ENCODE measurements at places on chromosomes 16 and 17.
A peak's percentile ranks its signal among the peaks of the same experiment; 100 is the strongest.

DNA sequence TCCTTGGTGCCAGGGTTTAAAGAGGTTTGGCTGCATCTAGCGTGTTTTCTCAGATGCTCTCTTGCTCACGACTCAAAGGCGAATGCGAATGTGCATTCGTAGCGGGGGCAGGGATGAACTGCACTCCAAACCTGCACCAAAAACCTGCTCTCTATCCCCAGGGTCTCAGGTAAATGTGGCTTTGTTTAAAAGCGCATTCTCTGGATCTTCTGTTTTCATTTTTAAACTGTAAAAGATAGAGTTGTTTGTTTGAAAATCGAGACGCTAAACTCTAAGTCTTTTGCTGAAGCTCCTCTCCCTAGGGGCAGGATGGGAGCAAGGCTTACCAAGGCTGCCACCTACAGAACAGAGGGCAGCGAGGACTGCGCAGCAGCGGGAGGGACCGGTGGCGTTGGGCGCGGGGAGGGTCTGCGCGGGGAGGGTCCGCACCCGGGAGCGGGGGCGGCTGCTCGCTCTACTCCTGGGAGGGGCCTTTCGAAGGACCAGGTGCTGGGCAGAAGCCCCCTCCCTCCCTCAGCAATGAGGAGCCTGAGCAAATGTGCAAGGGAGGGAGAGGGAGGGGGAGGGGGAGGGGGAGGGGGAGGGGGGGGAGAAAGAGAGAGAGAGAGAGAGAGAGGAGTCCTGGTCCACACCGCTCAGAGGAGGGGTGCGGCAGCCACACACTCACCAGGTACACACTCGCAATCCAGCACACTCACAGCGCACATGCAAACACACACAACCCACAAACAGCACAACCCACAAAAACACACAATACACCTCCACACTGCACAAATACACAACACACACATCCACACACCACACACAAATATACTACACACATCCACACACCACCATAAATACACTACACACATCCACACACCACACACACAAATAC, 142.8 kb downstream of the GRIN2A start:
- no peak for DNase-seq

- no peak for DNase-seq
Observed at GRCh38 chr16:6428861-6429260, 903.8 kb upstream of the RBFOX1 start.

DNA sequence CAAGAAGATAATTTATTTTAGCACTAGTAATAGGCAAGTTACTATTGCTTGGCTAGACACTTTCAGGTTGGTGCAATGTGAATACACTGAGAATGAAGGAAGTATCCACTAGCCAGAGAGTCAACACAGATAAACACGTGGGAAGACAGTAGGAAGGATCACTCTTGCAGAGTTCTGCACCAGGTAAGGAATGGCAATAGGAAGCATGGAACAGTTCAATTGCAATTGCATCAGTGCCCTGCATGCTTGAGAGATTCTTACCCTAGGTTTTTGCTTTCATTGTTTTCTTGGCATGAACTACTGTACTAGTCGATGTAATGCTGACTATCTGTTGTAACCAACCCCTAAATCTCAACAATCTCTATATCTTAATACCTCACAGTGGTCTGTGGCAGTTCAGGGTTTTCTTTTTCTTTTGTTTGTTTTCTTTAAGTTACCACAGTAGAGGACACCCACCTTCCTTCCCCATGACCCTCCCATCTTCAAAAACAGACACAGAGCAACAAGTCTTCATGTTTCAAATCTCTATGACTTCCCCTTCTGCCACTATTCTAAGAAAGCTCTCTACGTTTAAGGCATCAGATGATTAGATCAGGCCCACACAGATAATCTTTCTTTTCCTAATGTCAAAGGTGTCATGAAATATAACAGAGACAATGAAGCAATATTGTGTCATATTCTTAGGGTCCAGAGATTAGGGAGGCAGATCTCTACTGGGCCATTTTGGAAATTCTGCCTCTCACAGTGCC, 18.1 kb upstream of the ABCA8 start:
- DNase-seq, result no peak

DNA sequence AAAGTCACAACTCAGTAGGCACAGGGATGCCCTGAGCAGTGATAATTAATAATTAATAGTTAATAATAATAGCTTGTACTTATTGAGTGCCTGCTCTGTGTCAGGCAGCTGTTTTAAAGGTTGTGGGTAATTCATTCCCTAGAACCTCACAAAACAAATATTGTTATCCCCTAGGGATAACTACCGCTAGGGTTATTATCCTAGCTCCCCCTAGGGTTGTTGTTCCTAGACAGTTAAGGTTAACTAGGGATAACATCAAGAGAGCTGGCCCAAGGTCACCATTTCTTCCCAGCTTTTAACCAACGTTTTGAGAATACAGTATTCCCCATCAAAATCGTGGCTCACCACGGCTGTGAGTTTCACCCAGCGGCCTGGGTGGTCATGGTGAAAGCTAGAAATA, 180.1 kb downstream of the PRKCB start:
- DNase-seq, result no peak

DNA sequence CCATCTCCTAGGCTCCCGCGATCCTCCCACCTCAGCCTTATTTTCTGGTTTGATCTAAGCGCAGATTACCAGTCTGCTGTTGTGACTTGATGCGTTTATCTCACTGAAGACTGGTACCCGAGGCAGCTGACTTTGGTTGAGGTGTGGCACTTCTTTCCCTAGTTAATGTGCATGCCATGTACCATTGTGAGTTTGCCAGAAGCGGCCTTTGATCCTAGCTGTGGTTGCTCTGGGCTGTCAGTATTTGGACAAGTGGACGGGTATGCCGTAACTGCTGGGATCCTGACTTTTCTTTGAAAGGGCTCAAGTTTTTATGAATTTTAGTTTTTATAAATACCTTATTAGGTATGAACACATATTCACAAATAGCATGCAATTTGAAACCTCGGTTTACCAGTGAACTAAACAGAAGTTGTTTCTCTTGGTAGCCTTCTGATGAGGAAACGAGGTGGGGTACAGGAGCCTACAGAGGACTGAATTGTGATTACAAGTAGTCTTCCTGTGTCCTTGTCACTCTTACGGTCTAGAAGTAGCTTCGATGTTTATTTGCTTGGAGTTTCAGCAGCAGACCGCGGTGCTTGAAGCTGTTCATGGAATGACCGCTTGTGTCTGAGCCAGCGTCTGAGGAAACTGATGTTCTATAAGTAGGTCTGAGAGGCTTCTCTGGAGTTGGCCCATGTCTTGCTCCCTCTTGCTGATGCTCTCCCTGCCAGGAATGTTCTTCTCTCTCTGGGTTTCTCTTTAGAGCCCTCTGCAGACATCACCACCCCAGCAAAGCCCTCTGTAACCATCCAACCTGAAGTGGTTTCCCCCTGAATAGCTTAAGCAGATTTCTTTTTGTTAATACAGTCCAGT, 40.0 kb downstream of the SEC14L1 start:
- no peak for DNase-seq

DNA sequence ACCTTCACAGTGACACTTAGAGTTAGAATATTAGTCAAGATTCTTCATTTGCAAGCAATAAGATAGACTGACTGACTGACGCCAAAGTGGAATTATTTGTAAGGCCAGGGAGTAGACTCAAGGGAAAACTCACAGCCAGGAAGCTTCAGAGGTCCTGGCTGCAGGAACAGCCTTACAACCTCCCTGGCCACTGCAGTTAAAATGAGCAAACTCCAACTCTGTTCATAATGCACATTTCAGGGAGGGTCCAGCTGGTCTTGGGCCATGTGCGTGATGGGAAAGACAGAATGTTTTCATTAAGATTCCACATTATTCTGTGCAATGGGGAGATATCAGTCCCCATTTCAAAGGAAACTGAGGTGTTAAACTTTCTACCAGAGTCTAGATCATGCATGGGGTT, 9.9 kb downstream of the CAPNS2 start:
- no peak for DNase-seq

GRCh38 chr17:66548659-66549310, 246.4 kb downstream of the PRKCA start:
- DNase-seq, result no peak

DNA sequence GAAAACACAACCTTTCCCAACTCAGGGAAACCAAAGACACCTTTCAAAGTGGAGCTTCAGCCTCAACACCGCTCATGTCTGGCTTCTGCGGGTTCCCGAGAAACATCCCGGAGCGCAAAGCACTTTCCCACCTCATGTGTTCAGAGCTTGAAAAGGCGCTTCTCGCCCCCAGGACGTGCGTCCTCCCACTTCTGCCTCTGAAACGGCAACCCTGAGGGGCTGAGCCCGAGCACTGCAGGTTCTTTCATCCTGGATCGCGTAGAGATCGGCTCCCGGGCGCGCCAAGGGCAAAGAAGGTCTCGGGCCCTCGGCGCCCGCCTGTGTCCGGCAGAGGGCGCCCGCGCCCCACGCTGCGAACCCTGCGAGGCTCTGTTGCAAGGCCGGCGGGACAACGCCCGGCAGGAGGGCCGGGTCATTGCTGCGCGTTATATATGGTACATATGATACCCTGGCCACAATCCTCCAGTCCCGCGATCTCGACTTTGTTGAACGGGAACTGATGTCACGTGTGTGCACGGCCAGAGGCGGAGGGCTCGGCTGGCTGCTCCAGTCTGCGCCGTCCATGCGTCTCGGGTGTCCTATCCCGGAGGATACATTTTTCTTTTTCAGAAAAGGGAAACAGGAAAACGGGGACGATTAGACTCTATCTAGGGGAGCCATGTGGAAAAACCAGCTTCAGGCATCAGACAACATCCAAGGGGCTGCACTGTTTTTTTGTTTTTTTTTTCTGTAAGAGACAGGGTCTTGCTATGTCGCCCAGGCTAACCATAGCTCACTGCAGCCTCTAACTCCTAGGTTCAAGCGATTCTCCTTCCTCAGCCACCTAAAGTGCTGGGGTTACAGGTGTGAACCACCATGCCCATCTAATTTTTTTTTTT, 19.1 kb downstream of the COQ7 start:
- peak; percentile 83 for DNase-seq

DNA sequence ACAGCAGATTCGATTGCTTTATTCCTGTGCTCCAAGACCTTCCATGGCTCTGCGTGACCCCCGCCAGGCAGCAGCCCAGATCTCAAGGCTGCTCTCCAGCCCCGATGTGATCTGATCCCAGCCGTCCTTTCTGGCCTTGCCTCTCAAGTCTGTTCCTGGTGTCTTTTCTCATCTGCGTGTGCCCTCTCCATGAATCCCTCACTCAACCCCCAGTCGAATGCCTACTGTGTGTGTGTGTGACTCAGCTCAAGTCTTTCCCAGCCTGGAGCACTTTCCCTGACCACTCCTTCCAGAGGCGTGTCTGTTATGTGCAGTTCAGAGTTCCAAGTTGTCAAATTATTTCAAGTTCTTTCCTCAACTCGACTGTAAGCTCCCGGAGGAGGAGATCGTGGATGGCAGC, 64.0 kb downstream of the MRM1 start:
- DNase-seq, result no peak

DNA sequence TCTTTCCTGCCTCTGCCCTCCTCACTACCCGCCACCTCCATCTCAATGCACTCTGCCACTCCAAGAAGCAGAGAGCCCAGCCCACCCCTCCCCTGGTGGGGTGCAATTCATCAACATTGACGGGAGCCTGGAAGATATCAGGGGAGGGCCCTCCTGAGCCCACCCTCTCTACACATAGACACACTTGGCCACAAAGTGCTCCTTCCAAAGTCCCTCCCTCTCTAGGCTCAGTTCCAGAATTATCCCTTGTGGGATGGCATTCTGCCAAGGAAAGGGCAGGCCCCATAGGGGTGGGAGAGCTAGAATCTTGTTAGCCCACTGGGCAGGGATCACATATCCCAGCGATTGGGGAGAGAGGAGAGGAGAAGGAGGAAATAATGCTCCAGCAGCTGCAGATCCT, 66.2 kb downstream of the TMEM132E start:
- DNase-seq, result no peak

DNA sequence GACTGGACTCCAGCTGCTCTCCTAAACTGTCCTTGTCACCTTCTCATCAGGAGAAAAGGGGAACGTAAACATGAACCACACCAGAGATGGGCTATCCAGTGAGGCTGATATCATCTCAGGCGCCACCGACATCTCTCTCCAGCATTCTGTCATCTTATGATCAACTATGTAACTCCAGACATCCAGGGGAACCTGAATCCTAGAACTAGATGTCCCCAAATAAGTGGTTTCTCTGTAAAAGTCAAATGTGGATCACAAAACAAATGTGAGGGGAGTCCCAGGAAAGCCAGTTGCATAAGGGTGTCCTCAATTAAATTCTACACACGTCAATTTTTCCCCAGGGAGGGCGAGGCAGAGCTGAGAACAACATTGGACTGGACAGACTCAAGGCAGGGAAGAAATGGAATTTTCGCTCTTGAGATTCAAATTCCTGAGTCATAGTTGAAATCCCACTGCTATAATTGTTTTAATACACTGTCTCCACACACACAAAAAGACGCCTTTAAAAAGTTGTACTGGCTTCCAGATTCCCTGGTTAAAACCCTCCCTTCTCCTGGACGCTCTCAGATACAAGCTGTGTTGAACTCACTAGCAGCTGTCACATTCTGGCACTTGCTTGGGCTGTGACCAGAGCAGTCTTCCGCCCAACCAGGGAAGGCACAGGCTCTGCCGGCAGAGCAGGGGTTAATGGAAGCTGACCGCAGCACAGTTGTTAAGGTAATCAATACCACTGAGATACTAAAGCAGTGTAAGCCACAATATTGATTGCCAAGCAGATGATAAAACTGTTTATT, 62.6 kb downstream of the ZFHX3 start:
- no peak for DNase-seq

DNA sequence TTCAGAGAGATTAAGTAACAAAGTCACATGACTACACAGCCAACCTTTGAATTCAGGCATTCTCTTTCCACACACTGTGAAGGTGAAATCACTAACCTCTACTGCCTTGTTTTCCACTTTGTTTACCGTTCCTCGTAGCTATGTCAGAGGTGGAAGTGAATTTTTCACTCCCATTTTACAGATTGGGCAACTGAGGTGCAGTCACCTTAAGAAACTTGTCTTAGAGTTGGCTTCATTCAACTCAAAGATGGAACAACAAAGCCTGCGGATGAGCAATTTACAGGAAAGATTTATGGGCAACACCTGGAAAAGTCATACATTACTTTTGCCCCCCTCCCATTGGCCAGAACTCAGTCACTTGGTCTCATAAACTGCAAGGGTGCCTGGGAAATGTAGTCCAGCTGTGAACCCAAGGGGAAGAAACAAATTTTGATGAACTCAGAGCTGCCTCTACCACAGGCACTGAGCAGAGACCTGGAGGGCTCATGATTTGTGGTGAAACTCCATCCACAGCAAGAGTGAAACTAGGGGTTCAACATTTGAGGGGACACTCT, 784.6 kb upstream of the EEF2KMT start:
- DNase-seq, result no peak

GRCh38 chr17:35289222-35289621, 46.4 kb downstream of the SLFN5 start:
- no peak for DNase-seq

- peak; percentile 61 for DNase-seq
Observed at GRCh38 chr16:81424771-81425170, 19.8 kb upstream of the CMIP start.
